AG09309 (cell line): ENCODE measurements at places on chromosomes 3 and 15.

DNA sequence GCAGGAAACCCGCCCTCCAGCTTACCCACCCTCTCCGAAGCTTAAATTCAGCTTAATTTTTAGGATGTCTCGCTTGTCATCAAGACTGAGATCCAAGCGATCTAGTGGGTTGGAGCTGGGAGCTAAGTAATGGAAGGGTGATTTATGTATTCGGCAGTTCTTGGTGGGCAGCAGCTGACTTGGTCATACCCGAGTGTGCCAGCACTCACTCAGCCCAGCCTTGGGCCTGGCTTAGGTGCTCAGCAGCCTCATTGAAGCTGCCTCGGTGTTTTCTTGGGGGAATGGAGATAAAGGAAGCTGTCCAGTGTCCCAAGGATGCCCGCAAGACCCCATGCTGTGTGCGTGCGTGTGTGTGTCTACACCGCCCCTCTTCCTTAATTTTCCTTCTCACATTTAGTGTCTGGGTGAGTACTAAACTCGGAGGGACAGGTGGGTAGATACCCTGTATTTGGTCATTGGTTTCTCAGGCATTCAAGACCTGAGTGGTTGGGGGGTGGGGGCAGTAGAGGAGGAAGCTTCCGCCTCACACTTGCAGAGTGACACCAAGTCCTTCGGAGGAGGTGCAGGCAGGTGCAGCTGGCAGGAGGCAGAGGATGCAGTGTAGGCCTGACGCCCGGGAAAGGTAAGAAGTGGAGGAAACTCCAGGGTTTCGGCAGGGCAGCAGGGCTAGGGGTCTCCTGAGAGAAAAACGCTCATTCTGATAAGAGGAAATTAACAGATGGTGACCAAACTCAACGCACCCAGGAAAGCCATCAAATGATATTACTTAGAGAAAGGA lies 92.8 kb downstream of the PCSK6 start:
- no peak for DNase-seq

- no peak for DNase-seq
Measured at GRCh38 chr3:53232641-53233377, 23.0 kb downstream of the TKT start.

DNA sequence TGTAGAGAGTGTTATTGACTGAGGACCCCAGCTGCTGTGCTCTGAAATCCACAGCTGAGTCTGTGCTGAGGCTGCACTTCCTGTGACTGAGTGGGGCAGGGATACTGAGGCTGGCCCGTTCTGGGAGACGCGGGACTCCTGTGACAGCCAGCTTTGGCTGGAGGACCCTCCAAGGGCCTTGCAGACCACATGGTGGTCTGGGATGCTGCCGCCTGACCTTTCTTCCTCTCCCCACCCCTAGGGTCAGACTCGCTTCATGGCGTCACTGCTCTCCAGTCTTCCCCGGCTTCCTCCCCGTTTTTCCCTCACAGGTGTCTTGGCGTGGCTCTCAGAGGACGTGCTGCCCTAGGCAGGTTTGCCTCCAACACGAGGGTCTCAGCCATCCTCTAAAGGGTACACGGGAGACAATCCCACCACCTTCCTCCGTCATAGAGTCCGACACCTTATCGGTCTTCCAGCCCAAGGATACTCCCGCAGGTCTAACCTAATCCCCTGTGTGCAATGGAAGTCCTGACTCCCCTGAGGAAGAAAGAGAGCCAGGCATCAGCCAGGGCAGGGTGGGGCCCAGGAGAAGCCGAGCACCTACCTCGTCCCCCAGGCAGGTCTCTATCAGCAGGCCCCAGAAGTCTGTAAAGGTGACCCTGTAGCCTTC lies 19.9 kb upstream of the EHD4 start:
- DNase-seq, result no peak

GRCh38 chr3:53044711-53045517 lies 959 bp downstream of the SFMBT1 start:
- DNase-seq, result no peak

DNA sequence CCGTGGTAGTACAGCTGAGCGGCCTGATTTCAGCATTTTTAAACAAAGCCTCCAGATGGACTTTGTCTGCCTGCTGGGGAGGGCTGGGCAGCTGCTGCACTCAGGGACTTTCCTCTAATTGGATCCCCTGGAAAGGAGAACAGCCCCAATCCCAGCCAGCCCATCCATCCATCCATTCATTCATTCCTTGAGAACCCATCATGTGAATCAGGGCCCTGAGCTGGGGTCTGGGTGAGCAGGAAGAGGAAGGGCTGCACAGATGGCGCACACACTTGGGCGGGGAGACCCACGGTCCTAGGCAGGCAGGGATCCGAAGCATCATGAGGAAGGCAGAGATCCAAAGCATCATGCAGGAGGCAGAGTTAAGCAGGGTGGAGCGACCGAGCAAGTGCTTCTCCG lies 45.7 kb downstream of the TPRA1 start:
- no peak for DNase-seq

DNA sequence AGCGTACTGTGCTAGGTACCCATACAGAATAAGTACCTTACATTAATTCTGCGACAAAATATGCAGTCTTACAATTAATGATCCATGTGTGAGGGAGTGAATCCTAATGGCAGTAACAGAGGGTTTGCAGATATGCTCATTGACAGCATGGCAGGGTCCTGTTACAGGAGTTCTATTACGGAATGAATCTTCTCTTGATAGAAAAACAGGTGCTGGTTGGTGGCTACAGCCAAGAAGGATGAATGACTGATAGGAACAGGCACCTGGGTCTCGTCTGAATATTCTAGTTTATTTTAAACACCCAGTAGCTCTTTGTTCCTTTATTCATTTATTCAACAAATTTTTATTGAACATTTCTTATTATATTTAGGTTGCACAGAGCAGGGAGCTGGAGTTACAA lies 22.8 kb downstream of the PGBD4 start:
- DNase-seq, result no peak

DNA sequence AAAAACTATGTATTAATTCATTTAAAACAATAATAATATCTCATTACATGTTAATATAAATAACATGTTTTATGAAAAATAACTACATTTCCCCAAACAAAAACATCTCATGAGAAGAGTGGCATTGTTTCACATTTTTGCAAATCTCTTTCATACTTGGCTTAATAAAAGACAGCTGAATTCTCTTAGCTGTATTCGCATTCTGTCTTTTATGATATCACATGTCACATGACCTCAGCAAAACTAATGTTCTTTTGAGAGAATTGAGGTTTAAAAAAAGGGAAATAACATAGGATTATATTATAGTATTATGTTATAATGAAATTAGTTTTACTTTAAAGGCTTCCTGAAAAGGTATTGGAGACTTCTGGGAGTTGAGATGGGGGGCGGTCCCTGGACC lies 48.4 kb upstream of the SPPL2A start:
- DNase-seq, result no peak

DNA sequence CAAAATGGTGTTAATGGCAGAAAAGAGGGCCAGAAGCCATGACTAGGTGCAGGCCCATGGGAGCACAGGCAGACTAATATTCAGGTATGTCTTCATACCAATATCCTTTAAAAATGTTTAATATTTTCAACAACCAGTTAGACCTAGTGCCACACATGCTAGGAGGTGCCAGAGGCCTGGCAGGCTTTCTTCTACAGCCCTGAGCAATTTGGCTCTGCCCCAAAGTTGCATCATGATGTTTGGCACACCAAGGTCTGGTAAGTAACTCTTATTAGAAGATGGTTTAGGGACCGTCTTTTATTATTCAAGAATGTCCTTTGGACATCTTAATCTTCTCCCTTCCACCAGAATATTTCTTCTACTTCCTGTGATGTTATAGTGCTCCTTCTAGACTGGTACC lies 34.8 kb downstream of the MITF start:
- no peak for DNase-seq

- DNase-seq, result no peak
Measured at GRCh38 chr15:70528270-70528706, 235.1 kb downstream of the UACA start.
